ENCODE measurements at places on chromosomes 7 and 10. TPM values are rescaled to one million over a fixed set of nuclear protein-coding genes. Genes with fewer than 3 reads are reported as not detected.
A peak's percentile ranks its signal among the peaks of the same experiment; 100 is the strongest.

DNA sequence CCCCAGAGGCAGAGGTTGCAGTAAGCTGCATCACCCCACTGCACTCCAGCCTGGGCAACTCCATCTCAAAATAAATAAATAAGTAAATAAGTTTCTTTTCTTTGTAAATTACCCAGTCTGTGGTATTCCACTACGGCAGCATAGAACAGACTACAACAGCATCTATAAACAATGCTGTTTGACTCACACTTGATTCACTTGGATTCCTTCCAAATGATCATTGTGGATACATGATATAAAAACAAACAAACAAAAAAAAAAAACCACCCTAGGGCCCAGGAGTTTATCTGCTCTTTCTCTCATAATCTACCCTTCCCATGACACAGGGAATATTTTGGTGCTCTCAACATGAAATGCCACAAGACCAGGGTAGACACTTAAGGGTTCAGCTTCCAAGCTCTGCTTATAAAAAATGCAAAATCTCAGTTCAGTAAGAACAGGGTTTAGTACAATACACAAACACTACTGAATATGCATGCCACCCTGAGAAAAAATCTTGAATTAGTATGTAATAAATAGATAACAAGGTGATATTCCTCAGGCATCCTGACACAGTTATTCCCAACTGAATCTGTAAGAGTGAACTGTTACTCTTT is 200.9 kb downstream of the FAM107B start:
- peak overlapping the region; percentile 61 for H3K27ac ChIP-seq
- no peak for DNase-seq
- peaks cover 77% of the 10 kb centered on the region for H3K4me1 ChIP-seq
- peaks cover 42% of the 10 kb centered on the region for H3K36me3 ChIP-seq
- no peaks in the 10 kb centered on the region for H3K27me3 ChIP-seq

- H3K36me3 ChIP-seq = no peaks in the 10 kb centered on the region
- H3K27me3 ChIP-seq = no peaks in the 10 kb centered on the region
- H3K4me3 ChIP-seq = no peak overlapping the region
- peaks cover 10% of the 10 kb centered on the region for H3K4me1 ChIP-seq
- no peak overlapping the region for H3K27ac ChIP-seq
Observed at GRCh38 chr7:28114056-28114455, 66.5 kb downstream of the JAZF1 start.

DNA sequence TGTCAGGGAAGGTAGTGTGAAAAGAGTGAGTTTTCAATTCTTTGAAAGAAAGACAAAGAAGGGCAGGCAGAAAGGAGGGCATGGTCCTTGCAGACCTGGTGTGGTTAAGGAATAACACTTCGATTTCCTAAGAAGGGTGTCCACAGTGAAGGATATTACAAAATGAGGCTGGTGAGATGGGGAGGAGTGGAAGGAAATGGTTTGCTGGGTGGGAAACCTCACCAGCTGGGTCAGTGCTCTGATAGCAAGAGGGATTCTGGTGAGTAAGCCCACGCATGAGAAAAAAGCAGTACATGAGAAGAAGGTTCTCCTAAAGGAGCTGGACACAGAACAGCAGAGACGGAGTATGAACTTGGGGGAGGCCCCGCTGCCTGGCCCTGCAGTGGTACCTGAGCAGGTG is 230.6 kb upstream of the PLXNA4 start:
- no peaks in the 10 kb centered on the region for H3K36me3 ChIP-seq
- DNase-seq = no peak
- H3K4me1 ChIP-seq = no peaks in the 10 kb centered on the region
- H3K27ac ChIP-seq = no peak overlapping the region
- H3K4me3 ChIP-seq = no peak overlapping the region

The ARL3 gene
- 9.7 TPM for total RNA-seq

All from PC-9 (cell line).